ENCODE measurements at places on chromosomes 1 and 21.

- DNase-seq = no peak
Measured at GRCh38 chr1:201696217-201696761, 132.7 kb upstream of the IPO9 start.

DNA sequence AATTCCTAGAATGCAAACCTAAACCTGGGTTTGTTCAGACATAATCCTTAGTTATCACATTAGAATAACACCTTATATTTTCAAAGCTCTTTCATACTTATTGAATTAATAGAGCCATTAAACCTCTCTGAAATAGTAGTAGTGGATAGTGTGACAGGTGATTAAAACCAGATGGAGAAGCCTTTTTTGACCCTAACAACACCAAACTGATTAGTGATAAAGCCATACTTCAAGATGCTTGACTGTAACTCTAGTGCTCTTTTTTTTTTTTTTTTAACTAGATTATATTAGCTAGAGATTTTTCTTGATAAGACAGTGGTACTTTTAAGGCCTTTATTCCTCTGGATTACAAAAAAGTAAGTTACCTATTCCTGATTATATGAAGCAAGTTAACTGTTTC lies 190.1 kb downstream of the ST6GALNAC3 start:
- DNase-seq = no peak

- DNase-seq = no peak
Measured at GRCh38 chr1:11874258-11874562, 15.5 kb upstream of the NPPB start.

GRCh38 chr1:209787551-209787950 lies 3.2 kb upstream of the C1orf74 start:
- DNase-seq = no peak
